ENCODE measurements at places on chromosomes 7 and 10.

DNA sequence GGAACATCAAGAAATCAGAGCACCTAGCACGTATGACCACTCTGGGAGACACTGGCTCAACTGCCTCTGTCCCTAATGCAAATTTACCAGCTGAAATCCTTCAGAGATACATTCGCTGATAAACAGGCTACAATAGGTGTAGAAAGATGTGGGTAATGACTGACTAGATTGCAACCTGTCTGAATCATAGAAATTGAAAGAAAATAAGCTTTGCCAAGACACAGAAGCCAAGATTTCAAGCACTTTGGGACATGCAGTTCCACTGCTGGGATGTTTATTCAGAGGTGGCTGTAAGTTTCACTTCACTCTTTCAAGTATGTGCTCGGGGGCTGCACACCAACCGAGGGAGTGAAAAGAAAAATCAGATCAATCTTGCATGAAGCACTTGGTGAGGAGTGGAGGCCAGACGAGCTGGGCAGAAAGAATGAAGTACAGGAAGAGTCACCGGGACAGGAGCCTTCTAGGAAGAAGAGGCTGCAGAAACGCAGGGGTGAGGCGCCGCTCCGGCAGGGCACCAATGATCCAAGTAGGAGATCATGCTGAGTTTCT is 276.7 kb downstream of the PARD3 start:
- no peak for DNase-seq

- no peak for DNase-seq
Observed at GRCh38 chr10:125151553-125152449, 8.6 kb downstream of the CTBP2 start.

DNA sequence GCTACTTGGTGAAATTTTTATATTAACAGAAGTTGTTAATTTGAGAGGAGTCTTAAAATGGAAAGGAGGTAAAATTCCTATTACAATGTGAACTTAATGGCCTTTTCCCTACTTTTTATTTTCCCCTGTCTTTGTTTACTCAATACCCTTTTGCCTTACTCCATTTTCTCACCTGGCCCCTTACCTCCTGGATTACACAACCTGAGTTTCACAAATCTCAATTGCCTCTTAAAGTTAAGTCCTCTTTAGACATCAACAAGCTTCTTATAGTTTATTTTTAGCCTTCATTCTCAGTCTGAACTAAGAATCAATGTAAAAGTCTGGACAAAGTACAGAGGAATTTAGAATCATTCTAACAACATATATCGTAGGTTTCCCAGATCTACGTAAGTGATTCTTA is 247.0 kb downstream of the PCDH15 start:
- DNase-seq = no peak

DNA sequence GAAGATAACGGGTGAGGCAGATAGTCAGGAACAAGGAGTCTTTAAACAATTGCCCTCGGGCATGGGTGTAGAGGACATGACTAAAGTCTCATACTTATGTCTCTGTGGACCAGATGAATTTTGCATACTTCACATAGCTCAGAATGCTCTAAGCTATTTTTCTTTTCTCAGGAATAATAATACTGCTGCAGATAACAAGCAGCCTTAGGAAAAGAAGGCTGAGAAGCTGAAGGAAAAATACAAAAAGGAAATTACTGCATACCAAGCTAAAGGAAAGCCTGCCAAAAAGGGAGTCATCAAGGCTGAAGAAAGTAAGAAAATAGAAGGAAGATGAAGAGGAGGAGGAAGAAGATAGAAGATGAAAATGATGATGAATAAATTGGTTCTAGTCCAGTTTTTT is 13.4 kb upstream of the ERCC6 start:
- no peak for DNase-seq

- no peak for DNase-seq
Observed at GRCh38 chr7:19520392-19520791, 188.4 kb downstream of the POLR1F start.

- DNase-seq = peak; percentile 78
Observed at GRCh38 chr7:39741942-39742623, 118.7 kb downstream of the RALA start.

GRCh38 chr7:149838992-149839408 is 825 bp downstream of the ZNF862 start:
- DNase-seq = no peak

- no peak for DNase-seq
Observed at GRCh38 chr10:67151471-67151870, 225.6 kb downstream of the LRRTM3 start.
